Muscle of arm (tissue), 14 donors: ENCODE measurements at places on chromosomes 7 and 10.

- DNase-seq: peak; percentile 4
Observed at GRCh38 chr10:62818426-62819011, 2.4 kb upstream of the EGR2 start.

- no peak for DNase-seq
Observed at GRCh38 chr7:76238326-76238725, 36.6 kb downstream of the SRRM3 start.

DNA sequence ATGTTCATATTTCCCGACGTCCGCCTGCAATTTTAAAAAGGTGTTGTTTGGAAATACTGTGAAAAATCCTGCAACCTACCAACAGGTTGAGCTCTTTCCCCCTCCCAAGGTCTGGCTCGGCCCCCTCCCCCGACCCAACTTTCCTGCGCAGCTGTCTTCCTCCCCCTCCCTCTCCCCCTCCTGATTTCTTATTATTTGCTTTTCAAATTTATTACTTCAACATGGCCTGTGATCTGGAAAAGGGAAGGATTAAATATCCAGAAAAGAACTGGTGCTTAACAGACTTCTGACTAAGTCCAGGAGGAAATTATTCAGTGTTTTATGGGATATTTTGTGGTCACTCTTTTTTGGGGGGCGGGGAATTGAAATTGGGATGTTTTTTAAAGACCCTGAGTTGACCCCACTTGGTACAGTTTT, 2.4 kb downstream of the ARID5B start:
- DNase-seq: no peak

GRCh38 chr10:132524443-132525285, 12.9 kb upstream of the INPP5A start:
- DNase-seq: no peak

DNA sequence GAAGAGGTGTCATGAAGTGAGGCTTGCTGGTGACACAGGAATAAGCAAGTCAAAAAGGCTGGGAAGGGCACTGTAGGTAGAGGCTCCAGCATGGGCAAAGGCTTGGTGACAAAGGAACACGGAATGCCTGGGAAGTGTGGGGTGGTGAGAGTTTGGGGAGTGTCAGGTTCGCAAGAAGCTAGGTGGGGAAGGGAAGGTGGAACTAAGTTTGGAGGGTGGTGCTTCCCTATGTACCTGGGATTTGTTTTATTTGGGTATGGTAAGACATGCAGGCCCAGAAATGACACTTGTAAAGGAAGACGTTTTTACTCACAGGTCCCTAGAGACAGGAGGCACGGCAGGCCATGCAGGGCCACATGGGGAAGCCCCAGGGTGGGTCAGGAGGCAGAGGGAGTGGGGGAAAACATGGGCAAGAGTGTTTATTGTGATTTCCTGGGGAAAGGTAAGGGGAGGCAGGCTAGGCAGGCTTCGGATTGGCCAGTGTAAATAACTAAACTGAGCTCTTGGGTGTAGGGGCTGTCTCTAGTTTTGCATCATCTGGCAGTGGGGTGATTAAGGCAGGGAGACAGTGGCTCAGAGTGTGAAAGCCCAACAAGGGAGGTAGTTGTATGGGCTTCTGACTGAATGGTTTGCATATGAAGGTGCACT, 52.1 kb downstream of the SH2D4B start:
- DNase-seq: no peak

GRCh38 chr10:75266945-75267344, 31.2 kb upstream of the COMTD1 start:
- no peak for DNase-seq

DNA sequence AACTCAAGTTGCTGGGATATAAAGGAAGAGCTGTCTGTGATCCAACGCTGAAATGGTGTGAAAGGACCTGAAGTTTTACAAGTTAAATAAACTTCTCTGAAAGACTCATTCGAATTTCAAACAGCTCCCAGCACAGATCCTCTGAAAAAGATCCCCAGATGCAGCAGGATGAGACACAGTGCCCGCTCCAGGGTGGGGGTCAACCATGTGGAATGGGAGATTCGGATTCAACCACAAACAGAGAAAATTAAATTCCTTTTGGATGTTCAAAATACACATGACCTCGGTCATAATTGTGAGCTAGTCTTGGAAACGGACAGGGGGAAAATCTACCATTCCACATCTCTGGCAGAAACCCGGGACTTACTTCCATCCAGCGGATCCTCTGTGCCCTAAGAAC, 119.6 kb downstream of the PRKAG2 start:
- no peak for DNase-seq

DNA sequence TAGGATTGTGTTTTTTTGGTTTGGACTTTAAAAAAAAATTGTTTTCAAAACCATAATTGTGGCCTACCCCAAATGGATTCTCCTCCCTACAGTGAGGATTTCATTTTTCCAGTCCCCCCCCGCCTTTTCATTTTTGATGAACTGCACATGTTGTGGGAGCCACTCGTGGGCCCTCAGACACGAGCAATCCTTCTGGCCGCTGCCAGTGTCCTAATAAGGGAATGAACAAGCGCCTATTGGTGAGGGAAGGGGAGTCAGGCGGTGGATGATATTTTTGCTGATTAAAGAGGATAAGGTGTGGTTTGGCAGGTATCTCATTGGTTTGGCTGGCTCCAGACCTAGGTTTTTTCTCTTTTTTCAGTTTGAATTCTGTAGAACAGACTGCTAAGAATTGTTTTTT, 78.7 kb upstream of the AGBL3 start:
- no peak for DNase-seq
